Cardiac septum (tissue), 1 donor: ENCODE measurements at places on chromosomes 6 and 20.

GRCh38 chr6:158744986-158745430 lies 74.2 kb downstream of the EZR start:
- DNase-seq = no peak

GRCh38 chr6:154301086-154301625 lies 55.4 kb downstream of the IPCEF1 start:
- no peak for DNase-seq

DNA sequence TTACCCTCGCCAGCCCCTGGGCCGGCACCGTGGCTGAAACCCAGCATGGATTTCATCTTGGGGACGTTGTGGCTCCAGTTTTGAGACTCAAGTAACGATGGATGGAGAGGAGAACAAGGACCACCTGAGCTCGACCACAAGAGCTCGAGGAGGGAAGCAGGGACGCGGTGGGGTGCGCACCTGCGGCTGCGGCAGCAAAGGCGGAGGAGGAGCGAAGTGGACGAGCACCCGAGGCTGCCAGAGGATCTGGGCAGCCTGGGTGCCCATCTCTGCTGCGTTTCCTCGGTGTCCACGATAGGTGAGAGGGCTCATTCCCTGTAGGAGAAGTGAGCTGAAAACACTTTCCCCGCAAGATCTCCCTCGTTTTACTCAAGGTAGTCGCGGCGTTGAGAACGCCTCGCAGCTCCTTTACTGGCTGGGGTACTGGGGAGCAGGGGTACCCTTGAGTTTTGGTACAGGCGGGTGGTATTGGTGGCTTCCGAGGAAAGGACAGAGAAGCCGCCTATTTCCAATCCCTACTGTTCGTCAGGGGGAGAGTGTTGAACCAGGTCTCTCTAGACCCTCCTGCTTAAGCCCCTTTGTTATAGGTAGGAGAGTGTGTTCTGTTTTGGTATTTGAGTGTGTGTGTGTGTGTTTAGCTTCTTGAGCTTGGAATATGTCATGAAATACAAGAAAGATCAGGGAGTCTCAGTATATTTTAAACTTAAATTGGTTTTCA lies 137.7 kb downstream of the TRIM27 start:
- no peak for DNase-seq

DNA sequence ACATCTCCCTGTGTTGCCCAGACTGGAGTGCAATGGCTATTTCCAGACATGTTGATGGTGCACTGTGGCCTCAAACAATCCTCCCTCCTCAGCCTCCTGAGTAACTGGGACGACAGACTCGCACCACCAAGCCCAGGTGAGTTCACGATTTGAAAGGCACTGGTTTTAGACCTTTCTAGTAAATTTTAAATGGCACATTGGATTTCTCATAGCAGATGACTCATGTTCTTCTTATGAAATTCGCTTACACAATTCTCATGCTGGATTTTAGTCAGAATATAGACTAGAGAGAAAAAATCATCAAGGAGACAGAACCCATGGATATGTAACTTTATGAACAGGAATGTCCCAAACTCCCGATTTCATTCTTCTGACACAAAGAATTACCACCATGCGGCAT lies 18.1 kb upstream of the PXDC1 start:
- no peak for DNase-seq

DNA sequence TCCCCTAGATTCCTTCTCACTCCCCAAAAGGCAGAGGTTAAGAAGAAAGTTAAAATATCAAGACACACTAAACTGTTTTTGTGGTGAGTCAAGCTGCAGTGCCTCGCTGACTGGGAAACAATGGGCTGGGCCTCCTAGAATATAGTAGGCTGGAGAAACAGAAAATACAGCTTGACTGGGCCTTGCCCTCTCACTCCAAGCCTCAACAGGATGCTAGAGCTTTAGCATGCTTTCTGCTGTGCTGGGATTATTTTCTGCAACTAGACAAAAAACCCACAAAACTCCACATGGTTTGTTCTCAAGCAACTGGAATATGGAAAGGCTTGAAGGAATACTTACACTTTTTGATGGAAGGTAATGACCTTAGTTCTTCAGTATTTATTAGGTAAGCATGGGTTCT lies 27.9 kb downstream of the FOXO3 start:
- DNase-seq = no peak

DNA sequence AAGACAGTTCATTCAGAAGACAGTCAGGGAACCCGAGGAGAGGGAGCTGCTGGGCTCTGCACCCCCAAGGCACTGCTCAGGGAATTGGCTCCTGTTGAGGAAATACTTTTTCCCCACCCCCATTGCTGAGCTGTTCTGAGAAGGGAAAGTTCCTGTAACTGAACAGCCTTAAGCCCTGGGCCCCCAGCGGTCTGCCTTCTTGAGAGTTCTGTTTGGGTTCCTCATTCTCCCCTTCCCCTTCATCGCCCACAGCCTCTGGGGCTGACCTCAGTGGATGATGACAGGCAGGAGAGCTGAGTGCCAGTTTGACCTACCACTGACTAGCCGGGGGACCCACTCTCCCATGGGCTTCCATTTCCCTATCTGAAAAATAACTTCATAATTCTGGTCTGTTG lies 10.7 kb downstream of the HCK start:
- peak; percentile 92 for DNase-seq

GRCh38 chr6:161631676-161632194 lies 357.9 kb upstream of the AGPAT4 start:
- no peak for DNase-seq

DNA sequence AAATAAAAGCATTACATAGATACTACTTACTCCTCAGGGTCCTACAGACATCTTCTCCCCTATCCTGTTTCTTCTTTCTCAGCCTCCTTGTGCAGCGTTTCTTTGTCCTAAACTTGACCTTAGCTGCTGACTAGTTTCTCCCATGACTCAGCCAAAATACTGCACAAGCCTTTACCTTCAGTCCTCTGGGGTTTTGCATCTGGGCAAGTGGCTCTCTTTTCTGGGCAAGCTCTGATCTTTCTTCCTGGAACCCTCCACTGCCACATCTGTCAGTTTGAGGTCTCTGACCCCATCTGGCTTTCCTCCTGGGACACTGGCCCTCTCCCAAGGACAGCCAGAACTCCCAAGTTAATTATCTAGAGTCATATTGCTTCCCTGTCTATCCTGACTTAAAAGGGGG lies 838.4 kb downstream of the DHX35 start:
- DNase-seq = no peak

DNA sequence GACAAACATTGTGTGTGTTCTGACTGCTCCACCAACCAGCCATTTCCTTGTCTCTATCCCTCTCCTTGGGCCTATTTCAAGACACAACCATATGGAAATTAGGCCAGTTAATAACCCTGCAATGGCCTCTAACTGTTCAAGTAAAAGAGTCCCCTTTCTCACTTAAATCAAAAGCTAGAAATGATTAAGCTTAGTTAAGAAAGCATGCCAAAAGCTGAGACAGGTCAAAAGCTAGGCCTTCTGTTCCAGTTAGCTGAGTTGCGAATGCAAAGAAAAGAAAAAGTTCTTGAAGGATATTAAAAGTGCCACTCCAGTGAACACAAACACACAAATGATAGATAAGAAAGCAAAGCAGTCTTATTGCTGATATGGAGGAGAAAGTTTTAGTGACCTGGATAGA lies 22.5 kb downstream of the SERINC1 start:
- DNase-seq = no peak

DNA sequence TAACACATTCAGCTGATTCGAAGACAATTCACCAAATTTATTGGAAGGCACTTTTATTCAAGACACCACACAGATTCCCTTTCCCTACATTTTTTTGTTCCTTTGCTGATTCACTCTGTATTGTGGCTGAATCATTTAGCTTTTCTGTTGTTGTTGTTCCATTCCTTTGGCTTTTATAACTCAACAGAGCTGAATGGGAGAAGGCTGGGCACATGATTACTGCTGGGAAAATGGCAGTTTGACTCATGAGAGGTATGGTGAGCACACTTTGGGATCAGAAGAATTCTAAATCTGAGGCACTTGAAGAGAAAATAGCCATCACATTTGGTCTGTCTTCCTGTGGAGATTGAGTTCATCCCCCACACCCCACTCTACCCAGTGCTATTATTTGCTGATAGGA lies 15.7 kb upstream of the SAYSD1 start:
- DNase-seq = no peak

DNA sequence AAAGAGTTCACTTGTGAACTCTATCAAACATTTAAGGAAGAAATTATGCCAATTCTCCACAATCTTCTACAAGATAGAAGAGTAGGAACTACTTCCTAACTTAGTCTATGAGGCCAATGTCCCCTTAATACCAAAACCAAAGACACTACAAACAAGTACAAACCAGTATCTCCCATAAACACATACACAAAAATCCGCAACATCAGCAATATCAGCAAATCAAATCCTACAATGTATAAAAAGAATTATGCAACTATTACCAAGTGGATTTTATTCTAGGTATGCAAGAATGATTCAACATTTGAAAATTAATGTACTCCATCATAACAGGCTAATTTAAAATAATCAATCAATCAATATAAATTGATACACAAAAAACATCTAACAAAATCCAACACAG lies 45.4 kb downstream of the SYCP2 start:
- no peak for DNase-seq

DNA sequence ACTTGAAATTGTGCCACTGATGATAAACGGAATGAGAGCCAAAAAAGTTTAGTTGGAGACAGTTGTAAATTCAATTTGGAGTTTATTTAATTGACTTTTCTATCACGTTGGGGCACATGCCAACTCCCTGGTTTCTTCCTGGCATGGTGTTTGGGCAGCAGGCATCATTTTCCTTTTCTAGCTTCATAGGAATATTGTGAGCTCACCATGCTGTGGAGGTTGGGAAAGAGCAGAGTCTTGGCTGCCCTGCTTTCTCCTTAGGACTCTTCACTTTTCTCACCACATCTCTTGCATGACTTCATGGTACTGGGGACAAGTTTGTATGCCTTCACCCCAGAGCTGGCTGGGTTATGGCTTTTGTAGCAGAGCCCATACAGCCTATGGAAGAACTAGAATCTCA lies 6.4 kb downstream of the SCAND1 start:
- DNase-seq = no peak

- no peak for DNase-seq
These were observed 109.1 kb upstream of the FAM184A start for GRCh38 chr6:119187596-119187995.

- no peak for DNase-seq
These were observed 518.9 kb upstream of the JARID2 start for GRCh38 chr6:14726816-14727493.

GRCh38 chr20:10960416-10960815 lies 286.6 kb upstream of the JAG1 start:
- no peak for DNase-seq

DNA sequence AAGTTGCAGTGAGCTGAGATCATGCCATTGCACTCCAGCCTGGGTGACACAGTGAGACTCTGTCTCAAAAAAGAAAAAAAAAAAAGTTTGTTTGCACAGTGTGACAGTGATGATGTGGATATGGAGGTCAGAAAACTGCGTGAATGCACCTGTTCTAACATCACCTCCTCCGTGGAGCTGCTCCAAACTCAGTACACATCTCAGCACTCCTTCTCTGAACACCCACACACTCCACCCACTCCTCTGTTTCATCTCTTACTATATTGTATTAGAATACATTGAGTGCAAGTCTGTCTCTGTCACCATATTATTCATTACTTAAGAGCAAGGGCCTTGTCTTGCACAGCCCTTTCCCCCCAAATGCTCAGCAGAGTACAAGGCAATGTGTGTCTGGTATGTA lies 51.5 kb upstream of the ENPP4 start:
- DNase-seq = no peak

GRCh38 chr20:21240394-21240793 lies 62.7 kb upstream of the XRN2 start:
- no peak for DNase-seq

DNA sequence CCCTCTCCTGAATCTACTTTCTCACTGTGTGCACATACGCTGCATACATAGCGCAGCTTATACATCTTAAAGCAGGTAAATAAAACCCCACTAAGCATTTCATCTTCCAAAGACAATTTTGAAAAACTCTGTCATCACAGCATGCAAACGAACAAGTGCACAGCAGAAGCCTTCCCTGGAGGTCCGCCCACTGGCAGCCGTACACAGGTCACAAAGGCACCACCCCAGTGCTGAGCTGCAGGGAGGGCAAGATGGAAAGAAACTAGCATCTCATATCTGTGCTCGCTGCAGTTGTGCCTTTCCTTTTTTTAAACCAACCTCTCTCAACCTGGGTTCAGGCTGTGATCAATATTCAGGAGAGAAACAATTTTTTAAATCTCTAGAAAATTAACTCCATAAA lies 73.3 kb downstream of the HUS1B start:
- DNase-seq = no peak

DNA sequence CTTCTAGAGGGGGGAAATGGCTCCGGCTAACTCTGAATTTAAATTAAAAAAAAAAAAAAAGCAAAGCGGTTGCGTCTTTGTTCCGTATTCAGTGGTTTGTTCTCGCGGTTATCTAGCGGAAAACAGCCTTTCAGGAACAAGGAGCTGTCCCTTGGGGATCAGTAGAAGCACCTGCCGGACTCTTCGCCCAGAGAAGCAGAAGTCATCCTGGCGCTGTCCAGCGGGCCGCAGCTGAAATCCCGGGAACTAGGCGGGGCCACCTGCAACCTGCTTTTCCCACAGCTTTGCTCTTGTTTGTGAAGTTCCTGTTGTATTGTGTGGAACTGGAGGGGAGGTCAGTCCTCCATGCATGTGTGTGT lies 43.9 kb upstream of the GJE1 start:
- DNase-seq = no peak

DNA sequence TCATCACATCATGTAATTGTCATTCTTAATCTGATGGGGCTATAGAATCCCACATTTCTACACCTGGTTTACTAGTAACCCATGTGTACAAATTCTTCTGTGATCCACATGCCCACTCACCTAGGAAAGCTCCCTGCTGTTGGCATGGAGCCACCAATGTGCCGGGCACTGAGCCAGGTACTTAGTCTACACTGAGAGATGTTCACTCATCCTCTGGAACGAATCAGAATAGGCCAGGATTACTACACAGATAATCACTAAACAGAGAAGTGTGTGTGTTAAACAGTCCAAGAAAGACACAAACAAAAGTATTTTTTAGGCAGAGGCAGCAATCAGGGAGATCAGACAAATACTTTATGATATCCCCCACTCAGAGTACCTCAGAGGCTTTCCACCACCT lies 193.2 kb upstream of the VGLL2 start:
- no peak for DNase-seq

DNA sequence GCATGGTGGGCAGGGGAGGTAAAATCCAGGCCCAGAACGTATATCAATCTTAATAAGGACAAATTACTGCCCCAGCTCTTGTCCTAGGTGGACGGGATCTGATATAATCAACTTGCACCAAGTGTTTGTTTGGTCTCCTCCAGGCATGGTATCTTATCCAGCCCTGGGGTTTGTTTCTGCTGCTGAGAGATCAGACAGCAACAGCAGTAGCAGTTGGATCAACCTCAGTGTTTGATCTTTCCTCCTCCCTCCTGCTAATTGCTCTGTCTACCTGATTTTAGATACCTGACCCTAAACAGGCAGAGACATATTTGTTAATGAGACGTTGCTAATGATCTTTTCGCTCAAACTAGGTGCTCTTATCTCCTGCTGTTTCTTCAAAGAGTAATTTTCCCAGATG lies 100.4 kb upstream of the BACH2 start:
- no peak for DNase-seq
